Posterior vena cava (tissue), 2 donors: ENCODE measurements at places on chromosomes 3 and 15.

- no peak for DNase-seq
Measured at GRCh38 chr15:43748376-43748775, 2.1 kb downstream of the PDIA3 start.

DNA sequence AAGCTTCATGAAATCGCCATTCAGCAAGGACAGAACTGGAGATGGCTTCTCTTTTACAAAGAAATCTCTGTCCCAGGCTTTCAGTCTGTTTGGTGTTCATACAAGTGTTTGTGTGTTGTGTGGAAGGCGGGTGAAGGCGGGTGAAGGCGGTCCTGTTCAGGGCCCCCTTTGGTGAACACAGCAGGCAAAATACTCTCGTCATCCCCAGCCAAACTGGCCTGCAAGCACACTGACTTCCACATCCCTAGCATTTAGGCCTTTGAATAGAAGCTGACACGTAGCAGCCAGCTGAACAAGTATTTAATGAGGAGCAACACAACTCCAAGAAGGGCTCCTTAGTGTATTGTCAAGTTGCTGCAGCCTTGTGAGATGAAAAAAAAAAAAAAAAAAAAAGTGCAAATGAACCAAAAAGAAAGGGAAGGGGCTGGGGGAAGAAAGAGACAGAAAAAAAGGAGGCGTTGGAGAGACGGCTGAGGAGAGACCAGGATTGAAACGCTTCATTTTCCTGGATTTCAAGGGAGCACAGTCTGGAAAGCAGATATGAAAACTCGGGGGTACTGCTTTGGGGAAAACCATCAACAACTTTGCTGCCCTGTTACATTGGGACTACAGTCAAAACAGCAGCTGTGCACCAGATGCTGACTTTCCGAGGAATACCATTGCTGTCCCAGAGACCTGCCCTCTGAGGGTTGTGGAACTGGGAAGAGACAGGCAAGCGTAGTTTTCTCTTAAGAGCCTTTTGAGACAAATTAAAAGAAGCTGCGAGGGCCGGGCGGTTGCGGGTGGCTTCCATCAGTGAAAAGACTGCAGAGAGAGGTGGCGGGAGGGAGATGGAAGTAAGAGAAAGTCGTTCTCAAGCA, 74.6 kb downstream of the TGFBR2 start:
- no peak for DNase-seq

DNA sequence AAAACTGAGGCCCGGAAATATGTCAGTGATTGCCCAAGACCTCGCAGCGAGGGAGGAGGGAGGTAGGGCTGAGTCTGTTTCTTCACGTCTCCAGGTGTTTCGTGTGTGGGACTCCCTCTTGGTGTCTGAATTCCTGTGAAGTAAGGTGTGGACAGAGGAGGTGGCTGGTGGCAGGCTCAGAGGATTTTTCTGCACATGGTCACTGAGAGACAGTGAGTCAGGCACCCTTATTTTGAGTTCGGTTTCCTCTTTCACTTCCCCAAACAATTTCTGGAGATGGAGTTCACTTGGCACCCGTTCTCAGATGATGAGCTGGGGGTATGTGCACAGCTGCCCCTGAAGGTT, 46.3 kb upstream of the VPS8 start:
- peak; percentile 41 for DNase-seq

DNA sequence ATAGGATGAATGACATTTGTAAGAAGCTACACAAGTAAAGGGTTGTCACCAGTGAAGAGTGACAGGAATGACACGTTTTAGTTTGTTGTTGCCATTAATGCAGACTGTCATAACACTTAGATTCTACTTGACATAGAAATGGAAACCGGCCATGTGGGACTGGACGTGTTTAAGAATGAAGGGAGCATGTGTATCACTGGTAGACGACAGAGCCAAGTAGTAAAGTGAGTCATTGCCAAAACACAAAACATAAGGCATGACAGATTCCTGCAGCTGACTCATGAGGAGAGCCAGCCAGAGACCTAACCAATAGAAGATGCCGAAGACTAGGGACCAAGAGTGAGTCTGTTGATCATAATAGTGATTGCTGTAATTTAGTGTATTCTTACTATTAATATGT, 106.2 kb upstream of the PLAAT1 start:
- peak; percentile 50 for DNase-seq

DNA sequence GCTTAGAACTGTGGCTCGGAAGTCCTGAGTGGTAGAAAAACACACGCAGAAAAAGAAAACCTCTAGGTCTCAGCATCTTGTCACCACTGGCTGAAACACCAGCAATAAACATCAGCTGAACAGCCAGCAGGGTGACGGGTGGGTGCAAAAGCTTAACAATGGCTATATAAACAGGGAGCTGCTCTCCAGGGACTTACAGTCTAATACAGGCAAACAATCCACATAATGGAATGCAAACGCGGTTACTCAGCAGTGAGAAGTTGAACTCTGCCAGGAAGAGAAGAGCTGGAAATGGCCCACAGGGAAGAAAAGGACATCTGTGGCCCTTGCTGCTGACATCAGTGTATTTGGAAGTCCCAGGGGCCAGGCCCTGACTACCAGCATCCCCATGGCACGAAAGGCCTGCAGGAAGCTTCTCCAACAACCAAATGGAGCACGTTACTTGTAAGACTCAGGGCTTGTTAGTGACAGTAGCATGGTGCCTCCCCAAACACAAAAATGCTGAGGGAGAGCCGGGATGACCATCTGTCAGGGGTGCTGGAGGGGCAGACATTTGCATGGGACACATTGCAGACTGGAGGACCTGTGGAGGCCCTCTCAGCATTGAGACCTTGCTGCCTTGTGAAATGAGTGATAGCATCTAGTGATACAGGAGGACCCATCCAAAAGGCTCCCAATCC, 3.0 kb downstream of the HEG1 start:
- no peak for DNase-seq

DNA sequence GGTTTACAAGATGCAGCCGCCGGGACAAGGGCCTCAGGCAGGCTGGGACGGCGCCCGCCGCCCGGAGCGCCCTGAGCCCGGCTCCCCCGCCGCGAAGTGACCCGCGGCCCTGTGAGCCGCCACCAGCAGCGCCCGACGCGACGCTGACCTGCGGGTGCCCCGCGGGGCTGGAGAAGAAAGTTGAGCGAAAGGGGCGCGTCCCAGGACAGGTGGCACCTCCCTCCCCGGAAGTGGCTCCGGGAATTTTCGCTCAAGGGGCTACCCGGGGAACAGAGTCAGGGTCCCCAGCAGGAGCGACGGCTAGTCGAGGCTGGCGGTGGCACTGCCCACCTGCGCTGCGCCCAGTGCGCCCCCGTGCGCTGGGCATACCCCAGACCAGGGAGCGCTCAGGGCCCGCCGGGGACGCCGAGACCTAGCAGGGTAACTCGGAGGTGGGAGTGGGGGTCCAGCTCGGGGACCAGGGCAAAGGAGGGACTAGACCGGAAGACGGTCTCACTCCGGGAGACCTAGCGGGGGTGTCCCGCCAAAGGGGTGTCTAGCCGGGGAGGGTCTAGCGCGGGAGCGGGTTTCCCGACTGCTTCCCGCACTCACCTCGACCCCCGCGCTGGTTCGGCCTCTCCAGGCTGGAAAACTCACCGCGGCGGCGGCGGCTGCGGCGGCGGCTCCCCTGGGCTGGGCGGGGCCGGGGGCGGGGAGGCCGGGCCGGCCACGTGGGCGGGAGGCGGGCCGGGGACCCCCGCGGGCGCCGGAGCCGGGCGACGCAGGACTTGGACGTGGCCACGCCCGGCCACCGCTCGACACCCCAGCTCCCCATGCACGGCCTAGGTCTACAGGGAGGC, 18.4 kb downstream of the SPATA12 start:
- peak; percentile 85 for DNase-seq

DNA sequence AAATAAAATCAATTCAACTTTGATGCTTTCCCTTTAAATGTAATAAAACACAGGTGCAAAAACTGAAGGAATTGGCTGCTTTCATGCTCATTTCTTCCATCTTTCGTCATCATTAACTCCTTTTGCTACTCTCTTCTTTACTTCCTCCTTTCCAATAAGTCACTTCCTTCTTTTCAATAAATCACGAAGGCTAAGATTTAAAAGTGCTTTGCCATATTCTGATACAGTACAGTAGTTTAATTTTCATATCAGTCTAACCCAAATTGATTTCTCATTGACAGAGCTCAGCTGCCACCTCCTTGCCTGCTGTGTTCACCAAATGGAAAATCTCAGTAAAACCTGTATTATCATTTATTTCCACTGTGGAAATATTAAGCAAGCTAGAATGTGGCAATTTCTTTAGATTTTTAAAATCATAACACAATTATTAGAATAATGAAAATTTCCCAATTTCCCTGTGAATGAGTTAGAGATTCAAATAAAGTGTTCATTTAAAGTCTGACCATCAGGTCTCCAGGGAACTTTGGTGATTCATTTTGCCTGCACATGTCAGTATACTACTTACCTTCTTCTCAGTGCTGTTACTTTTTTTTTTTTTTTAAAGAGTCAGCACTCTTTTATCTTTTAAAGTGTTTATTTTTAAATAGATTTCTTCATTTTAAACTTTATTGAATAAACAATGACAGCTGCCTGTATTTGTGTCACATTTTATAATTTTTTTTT, 41.6 kb downstream of the NANOGP8 start:
- DNase-seq: no peak

GRCh38 chr3:33645060-33645647, 72.9 kb downstream of the CLASP2 start:
- no peak for DNase-seq

- DNase-seq: no peak
Measured at GRCh38 chr3:112463250-112463649, 36.0 kb downstream of the BTLA start.

- no peak for DNase-seq
Measured at GRCh38 chr3:29447946-29448627, 167.2 kb downstream of the RBMS3 start.

GRCh38 chr3:39378088-39378487, 5.1 kb upstream of the SLC25A38 start:
- DNase-seq: no peak

DNA sequence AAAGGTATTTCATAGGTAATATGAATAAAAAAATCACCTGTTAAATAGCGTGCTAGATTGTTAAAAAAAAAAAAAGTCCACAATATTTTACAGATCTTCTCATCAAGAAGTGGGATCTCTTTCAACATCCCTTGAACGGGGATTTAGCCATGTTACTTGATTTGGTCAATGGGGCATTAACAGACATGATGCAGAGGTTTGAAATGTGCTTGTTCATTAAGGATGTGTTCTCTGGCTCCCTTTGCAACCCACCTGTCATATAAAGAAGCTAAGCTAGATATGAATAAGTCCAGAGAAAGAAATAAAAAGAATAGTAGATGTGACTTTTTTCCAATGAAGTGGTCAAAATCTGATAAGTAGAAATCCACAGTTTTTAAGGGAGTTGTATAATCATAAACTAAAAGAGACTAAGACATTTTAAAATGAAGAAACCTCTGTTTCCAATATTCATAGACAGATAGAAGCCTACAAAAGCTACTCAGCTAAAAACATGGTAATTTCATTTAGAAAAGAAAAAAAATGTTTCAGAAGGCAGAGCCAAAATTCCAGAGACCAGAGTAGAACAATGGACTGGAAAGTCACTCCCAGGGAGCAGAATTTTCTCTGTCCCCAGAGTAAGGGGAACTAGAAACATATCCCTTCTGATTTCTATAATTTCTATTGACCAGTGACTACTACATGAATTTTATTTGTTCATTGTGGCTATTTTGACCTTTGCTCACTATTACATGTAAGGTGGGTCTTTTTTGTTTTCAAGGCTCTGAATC, 79.2 kb downstream of the PLSCR2 start:
- no peak for DNase-seq

- DNase-seq: no peak
Measured at GRCh38 chr15:51401051-51401780, 59.8 kb downstream of the GLDN start.

- peak; percentile 78 for DNase-seq
Measured at GRCh38 chr15:67834581-67835296, 5.1 kb downstream of the RNU6-1 start.

DNA sequence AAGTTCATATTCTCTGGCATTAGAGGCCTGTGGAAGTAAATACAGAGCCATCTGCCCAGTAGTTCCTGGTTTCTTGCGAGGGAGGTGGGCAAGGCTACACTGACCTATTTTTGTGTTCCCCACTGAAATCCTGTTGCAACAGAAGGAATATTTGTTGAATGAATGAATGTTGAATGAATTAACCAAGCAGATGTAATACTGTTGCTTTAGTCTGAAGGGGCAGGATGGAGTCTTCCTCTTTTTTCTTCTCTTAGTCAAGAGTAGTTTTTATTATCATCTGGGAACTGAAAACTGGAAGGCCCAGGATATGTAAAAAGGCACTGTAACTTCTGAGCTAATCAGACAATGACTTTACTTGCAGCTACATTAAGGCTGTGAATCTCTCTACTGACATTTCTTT, 17.1 kb downstream of the BLOC1S6 start:
- no peak for DNase-seq

- no peak for DNase-seq
Measured at GRCh38 chr15:52292780-52293392, 2.7 kb downstream of the MYO5C start.

- no peak for DNase-seq
Measured at GRCh38 chr3:16187213-16187790, 12.8 kb downstream of the GALNT15 start.

- peak; percentile 98 for DNase-seq
Measured at GRCh38 chr3:15205934-15206661, at the start of gene CAPN7. TSS of gene CAPN7 (plus strand) at chr3:15206246. CDS start at chr3:15206496, 250 bp downstream.

GRCh38 chr3:167743799-167744198, 8.3 kb downstream of the SERPINI1 start:
- no peak for DNase-seq

- DNase-seq: no peak
Measured at GRCh38 chr3:34008836-34009809, 210.7 kb downstream of the PDCD6IP start.

- DNase-seq: no peak
Measured at GRCh38 chr3:103218146-103218545, 783.3 kb downstream of the ZPLD1 start.

DNA sequence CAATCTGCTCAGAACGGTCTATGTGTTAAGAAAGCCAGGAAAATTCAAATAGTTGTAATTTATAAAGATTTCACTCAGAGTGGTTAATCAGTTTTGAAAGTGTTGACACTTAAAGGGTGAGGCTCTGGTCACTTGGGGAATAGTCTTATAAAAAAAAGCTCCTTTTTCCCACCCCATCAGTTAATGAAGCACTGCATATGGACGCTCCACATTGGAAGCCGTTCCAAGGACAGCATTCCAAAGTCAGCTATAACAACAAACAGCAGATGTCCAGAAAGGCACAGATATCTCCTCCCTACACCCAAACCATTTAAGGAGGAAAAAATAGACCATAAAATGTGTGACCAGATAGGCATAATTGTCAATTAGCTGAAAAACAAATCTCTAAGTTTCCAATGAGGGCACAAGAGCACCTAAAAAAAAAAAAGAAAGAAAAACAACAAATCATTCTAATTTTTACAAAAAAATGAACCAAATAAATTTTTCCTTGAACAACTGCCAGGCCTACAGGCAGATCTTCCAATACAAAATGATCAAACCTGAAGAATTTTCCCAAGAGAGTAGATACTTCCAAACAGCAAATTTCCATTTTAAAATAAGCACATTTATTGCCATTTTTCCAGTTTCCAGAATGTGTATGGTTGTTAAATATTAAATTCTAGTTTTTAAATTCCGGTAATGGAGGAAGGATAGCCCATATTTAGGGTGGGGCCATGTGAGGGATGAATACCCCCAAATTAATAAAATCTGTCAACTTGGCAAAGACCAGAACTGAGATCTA, 198.3 kb downstream of the ERC2 start:
- no peak for DNase-seq

- no peak for DNase-seq
Measured at GRCh38 chr3:98541695-98542094, 9.9 kb downstream of the GPR15 start.
